T-cell (primary cell): ENCODE measurements at places on chromosomes 12 and 14.

DNA sequence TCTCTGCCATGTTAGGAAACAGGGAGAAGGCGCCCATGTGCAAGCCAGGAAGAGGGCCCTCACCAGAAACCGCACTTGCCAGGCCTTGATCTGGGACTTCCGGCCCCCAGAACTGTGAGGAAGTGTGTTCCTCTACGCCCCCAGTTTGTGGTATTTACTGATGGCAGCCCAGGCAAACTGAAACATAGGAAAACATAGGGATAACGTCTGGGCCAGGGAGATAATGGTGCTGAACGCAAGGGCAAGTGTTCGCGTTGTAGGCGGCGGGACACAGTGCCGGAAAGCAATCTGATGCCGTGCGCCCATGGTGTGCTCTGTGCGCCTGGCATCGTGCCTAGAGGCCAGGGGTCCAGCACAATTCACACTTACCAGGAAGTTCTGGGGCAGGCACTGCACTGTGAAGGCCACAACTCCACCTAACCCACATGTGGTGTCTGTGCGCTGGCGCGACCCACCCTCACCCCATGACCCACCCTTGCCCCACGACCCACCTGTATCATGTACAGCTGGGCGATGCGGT lies 53.6 kb downstream of the ARL6IP4 start:
- no peak for DNase-seq

DNA sequence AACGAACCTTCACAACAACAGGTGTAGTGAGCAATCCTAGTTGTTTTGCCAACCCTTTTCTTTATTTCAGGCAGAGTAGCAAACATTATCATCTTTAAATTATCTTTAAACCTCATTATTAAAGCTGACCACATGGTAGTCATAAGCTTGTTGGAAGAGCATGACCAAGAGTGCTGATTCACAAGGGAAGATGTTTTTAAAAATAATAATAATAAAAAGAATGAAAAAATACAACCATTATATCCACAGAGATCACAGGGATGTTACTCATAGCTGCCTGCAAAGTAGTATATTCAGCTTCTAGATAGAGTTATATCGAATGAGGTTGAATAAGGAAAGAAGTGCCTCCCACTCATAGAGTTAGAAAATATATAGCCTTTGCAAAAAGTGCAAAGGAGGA lies 101.0 kb upstream of the FLRT2 start:
- no peak for DNase-seq

GRCh38 chr14:72792051-72792788 lies 101.7 kb downstream of the DPF3 start:
- DNase-seq, result no peak

GRCh38 chr12:76766161-76766560 lies 2.2 kb downstream of the ZDHHC17 start:
- no peak for DNase-seq

DNA sequence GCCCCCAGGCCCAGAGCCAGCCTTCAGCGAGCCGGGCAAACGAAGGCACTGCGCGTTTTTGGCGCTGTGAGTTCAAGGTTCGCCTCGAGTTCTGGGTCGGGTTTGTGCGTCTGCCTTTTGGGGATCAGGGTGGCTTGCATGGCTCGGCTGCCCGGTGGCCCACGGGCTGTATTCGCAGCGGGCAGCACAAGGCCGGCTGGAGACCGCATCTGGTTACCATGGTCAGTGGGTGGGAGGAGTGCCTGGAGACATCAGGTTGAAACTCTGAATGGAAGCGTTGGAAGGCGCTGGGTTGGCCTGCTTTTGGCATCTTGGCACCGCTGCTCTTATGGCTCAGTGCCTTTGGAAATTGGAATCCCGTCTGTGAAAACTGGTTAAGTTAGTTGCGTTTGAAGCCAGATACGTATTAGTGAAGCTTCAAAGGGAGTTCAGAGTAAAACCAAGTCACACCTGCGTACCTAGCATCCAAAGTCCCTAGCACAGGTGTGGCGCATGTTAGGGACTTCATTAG lies 50.9 kb downstream of the SNAPC1 start:
- DNase-seq, result no peak

DNA sequence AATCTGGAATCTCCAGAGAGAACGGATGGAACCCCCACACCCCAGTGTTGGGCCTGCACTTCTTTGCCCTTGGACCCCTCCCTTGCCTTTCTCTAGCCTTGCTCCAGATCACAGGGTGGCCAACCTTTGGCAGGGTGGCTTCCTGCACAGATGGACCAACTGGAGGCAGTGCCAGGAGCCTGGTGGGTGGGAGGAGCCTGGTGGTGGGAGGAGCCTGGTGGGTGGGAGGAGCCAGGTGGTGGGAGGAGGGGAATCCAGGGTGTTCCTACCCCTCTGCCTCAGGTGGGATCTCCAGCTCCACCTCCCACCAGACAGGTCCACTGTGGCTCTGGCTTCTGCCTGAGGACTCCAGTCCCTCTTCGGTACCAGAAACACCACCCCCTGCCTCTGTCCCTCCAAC lies 15.0 kb upstream of the ORAI1 start:
- no peak for DNase-seq

- DNase-seq, result no peak
Observed at GRCh38 chr14:99066378-99066777, 205.6 kb downstream of the BCL11B start.

- no peak for DNase-seq
Observed at GRCh38 chr12:132735496-132735895, 24.9 kb downstream of the PGAM5 start.

- no peak for DNase-seq
Observed at GRCh38 chr12:128853600-128854197, 421 bp downstream of the GLT1D1 start.

DNA sequence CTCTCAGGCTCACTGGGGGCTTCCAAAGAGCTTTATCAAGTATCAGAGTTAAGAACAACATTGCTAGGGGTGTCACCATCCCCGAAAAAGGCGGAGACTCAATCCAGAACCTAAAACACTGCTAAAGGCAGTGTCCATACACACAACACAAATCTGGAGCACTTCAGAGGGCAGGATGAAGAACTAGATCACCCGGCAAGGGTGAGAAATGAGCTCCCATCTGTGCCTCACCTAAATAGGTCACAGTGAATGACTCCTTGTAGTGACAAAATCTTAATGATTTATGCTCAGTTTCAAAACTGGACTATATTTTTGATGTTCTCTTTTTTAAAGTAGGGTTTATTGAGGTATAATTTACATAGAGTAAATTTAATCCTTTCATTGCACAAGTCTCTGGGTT lies 25.6 kb downstream of the NIN start:
- DNase-seq, result no peak

GRCh38 chr12:83615152-83615551 lies 928.4 kb downstream of the TMTC2 start:
- no peak for DNase-seq

GRCh38 chr12:45634273-45634917 lies 95.1 kb upstream of the ARID2 start:
- no peak for DNase-seq

- DNase-seq, result peak; percentile 77
Observed at GRCh38 chr12:123237646-123238329, 4.6 kb downstream of the MTRFR start.
